ENCODE measurements at places on chromosomes 4 and X.

- DNase-seq: no peak
Measured at GRCh38 chr4:138259824-138260223, 17.7 kb upstream of the SLC7A11 start.

GRCh38 chr4:27790911-27791310 is 930.3 kb downstream of the STIM2 start:
- no peak for DNase-seq

DNA sequence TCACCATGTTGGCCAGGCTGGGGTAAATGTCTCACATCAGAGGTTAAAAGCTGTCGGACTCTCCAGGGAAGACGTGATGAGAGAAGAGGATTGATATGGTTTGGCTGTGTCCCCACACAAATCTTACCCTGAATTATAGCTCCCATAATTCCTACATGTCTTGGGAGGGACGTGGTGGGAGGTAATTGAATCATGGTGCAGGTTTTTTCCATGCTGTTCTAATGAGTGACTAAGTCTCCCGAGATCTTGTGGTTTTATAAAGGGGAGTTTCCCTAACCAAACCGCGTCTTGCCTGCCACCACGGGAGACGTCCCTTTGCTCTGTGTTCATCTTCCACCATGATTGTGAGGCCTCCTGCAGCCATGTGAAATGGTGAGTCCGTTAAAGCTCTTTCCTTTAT is 64.4 kb downstream of the ASMT start:
- DNase-seq: no peak

- DNase-seq: no peak
Measured at GRCh38 chr4:57254754-57255153, 144.6 kb upstream of the IGFBP7 start.

- no peak for DNase-seq
Measured at GRCh38 chr4:163606896-163607691, 112.6 kb downstream of the TMA16 start.

GRCh38 chr4:179196511-179196910 is 1754.3 kb upstream of the AGA start:
- DNase-seq: no peak

DNA sequence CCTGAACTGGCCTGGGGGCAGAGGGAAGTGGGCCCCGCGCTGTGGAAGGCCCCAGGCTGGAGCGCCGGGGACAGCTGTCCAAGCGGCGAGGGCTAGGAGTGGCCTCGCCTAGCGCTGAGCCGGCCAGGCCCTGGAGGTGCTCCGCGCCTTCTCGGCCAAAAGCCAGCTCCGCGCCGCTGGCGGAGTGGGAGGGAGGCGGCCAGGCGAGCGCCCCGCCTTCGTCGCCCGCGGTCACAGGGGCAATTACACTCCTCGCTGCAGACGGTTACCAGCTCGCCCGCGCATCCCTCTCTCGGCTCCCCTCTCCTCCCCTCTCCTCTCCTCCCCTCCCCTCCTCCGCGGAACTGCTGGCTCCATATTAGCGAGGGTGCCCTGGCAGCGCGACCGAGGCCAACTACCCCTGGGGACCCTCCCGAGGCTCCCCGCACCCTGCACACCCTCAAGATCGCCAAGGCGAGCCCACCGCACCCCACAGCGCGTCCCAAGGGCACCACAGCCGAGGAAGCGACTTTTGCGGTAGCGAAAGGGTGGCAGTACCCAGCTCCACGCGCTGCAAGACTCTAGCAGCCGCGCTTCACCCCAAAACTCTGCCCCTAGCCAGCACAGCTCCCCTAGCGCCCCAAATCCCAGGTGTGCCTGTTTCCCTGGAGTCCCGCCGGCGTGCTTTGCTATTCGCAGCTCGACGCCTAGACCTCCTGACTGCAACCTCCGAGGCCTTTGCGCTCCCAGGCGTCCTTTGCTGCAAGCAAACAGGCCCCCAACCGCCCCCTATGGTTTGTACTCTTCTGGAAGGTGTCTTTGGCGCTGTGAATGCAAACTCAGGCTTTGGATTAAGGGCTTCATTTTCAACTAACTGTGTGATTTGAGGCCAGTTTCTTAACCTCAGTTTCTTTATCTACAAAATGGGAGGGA is 91.4 kb downstream of the BCOR start:
- DNase-seq: no peak

DNA sequence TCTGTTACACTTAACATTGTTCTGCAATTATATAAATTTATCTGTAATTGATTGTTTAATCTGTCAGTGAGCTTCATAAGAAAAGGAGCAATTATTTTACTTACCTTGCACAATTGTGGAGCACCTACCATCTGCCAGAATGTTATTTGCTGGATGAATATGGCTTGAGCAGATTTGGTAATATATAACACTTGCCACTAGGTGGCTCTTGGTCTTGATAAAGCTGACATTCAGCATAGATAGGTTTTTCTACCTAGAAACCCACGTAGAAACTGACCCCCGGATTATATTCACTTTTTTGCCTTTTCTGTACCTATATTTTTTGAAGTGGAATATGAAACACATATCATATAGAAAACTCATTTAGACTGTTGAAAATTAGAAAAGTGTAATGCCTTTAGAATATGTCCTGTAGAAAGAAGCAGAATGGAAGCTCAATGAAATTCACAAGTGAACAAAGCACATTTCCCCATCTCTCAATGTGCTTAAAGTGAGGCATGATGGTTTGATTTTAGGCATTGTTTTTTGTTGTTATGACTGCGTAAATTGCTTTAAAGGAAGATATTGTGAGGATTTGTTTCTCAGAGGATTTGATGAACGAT is 9.5 kb downstream of the RBPJ start:
- no peak for DNase-seq

DNA sequence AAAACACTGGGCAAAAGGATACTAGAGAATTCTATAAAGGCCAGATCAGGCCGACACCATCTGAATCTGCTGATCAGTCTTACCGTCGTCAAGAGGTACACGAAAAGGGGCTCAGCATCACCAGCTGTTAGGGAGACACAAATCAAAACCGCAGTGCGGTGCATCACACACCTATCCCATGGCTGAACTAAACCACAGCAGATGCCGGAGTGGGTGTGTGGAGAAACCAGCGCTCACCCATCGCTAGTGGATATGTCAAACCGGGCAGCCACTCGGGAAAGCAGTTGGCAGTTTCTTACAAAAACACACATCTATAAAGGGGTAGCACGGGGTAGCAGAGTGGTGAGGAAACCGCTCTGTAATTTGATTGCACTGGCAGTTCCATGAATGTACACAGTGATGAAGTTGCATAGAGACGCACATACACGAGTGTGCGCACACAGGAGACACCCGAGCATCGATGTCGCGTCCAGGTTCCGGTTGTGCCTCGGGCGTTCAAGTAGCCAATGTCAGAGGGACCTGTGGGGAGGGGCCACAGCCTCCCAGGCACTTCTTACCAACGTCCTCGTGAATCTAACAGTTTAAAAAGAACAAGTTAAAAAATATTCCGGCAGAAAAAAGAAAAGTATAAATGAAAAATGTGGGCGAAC is 23.1 kb upstream of the CCNQ start:
- DNase-seq: no peak

- peak; percentile 85 for DNase-seq
Measured at GRCh38 chr4:95549246-95550114, 707 bp upstream of the UNC5C start.

- no peak for DNase-seq
Measured at GRCh38 chr4:147110473-147111367, 165.1 kb upstream of the TTC29 start.

- no peak for DNase-seq
Measured at GRCh38 chr4:140740422-140740821, 15.8 kb downstream of the TBC1D9 start.

DNA sequence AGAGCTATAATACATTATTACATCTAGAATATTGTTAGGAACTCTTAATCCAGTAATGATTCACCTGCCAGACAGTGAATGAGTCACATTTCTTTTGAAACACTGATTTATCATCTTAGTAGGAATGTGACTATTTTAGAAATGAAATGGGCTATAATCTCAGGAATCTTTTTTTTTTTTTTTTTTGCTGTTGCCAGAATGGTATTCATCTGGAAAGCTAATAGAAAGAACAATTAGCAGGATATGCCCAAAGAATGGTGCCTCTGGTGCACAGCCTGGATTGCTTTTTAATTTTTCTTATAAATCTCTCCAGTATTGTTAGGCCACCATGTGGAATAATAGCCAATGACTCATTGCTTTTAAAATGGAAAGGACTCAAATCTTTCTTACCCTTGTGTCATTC is 181.1 kb upstream of the SMIM31 start:
- DNase-seq: no peak

- DNase-seq: no peak
Measured at GRCh38 chr4:129342819-129343408, 247.0 kb downstream of the C4orf33 start.

DNA sequence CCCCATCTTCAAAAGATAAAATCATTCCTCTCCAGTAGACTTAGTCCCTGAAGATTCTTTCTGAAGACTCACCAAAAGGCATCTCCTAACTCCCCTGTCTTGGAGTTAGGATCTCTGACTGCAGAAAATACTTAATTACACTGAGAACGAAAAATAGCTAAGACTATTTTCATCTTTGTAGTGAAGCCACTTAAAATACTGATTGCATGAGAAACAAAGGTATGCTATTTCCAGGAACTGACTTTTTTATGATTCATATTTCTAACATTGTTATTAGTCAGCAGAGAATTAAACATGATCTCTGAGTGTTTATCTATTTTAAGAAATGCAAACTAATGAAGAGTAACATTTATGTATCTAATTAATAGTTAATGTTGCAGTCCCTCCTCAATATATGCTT is 71.8 kb upstream of the NR3C2 start:
- DNase-seq: no peak

All from anterior cingulate cortex (tissue), 58 donors.